ENCODE measurements at places on chromosomes 5 and 9. TPM values are rescaled to one million over a fixed set of nuclear protein-coding genes. Genes with fewer than 3 reads are reported as not detected.

CCL27 gene
- 0.68 TPM for total RNA-seq

CARD9 gene
- total RNA-seq, result 11.5 TPM

SUSD3 gene
- 3.0 TPM for total RNA-seq

RIMOC1 gene
- 33.0 TPM for total RNA-seq

LCN12 gene
- 3.4 TPM for total RNA-seq

CBY3 gene
- total RNA-seq, result not detected

FOXD4 gene
- total RNA-seq, result not detected

INSL6 gene
- total RNA-seq, result not detected

DCAF10 gene
- total RNA-seq, result 33.0 TPM

DNA sequence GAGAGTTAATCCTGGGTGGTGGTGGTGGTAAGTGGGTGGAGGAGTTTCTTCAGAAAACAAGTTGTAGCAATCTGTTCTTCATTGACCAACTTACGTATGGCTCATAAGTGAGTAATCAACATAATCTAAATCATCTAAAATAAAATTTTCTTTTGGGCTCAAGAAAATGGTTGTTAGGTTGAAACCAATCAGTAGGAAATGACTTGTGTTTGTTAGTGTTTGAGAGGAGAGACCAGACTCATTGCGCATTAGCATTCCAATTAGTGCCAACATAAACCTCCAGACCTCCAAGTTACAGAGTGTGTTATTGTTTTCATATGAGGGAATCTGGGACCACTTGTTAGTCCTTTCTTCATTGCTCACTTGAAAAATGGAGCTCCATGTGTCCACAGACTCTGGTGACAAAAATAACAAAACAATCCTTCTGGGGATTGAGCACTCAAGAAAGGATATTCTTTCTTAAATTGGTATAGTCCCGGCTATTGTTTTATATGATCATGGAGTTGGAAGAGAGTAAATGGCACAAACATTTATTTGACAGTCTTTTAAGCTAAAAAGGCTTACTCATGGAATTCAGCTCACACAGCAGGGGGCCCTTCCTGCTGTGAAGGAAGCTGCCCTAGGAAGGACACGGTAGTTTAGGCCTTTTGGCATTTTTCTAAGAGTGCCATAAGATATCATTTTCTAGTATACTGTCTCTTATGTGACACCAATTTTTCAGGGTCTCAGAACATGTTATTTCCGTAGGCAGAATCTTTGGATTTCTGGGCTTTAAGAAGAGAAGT is 441.1 kb downstream of the EBF1 start:
- no peak for DNase-seq

- no peak for DNase-seq
These were observed 4.4 kb downstream of the RNF44 start for GRCh38 chr5:176532795-176533194.

GRCh38 chr5:124906339-124907097 is 160.1 kb upstream of the ZNF608 start:
- DNase-seq, result peak; percentile 72

DNA sequence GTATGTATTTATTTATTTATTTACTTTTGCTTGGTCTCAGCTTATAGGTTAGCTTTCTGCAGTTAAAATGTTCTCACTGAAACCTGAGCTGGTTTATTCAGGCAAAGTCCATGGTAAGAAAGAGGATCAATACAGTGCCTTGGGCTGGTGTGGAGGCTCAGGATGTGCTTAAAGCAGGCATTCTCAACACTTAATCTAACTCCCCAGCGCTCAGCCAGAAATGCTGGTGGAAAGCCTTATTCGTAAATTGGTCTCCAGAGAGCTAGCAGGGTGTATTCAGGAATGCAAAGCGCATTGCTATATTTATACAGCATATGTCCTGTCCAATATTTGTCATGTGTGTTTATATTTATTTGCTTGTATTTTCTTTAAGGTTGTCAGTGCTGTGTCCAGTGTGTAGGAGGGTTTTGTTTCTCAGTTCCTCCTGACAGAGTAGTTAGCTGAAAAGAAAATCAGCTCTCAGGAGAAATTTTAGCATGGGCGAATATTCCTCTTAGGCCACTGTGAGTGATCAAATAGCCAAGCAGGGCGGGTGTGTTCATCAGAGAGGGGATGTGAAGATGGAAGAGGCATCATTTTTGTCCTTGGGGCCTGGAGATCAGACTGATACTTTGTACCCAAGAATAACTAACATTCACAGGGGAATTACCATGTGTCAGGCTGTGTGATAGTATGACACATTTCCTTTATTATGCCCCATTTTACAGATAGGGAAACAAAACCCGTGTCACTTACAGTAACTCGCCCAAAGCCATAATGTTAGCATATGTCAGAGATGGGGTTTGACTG is 65.8 kb downstream of the DOCK2 start:
- DNase-seq, result no peak

DNA sequence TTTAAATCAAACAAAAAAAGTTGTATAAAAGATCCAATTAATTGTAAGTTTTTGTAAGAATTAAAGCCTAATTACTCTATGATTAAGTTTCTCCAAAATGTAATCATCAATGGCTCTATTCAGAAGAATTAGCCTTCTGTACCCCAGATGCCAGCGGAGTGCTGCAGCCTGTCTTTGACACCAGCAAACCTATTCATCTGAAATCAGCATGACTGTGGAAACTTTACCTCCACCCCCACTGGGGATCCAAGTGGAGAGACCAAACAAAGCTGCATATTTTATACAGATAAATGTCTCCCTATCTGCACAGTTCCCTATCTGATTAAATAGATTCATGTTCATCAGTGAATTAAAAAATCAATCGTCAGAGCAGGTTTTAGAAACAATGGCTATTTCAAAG is 426.8 kb downstream of the KIAA0825 start:
- no peak for DNase-seq

DNA sequence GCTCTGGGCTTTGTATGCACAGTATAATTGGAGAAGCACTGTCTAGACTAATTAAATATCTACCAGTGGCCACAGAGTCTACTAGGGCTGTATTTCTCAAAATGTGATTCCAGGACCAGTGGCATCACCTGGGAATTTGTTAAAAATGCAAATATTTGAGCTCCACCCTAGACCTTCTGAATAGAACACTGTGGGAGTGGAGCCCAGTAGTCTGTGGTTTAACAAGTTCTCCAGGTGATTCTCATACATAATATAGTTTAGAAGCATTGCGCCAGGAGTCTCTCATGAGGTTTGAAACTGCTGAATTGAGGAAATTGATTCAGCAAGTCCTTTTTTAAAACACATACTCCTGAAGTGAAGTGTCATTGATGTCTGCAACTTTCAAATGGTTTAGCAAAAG is 74.7 kb downstream of the FCHO2 start:
- DNase-seq, result no peak

DNA sequence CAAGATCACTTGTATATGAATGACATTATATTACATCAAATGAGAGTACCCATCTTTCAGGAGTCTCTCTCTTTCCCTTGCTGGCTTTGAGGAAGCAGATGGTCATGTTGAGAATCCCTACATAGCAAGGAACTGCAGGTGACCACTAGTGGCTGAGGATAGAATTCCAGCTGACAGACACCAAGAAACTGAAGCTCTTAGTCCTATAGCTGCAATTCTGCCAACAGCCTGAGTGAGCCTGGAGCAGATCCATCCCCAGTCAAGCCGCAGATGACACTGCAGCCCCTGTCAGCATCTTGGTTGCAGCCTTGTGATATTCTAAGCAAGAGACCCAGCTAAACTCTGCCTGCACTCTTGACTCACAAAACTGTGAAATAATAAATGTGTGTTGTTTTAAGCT is 531.5 kb downstream of the CSNK1G3 start:
- DNase-seq, result no peak

GRCh38 chr5:53971551-53971950 is 338.8 kb downstream of the ARL15 start:
- DNase-seq, result no peak

DNA sequence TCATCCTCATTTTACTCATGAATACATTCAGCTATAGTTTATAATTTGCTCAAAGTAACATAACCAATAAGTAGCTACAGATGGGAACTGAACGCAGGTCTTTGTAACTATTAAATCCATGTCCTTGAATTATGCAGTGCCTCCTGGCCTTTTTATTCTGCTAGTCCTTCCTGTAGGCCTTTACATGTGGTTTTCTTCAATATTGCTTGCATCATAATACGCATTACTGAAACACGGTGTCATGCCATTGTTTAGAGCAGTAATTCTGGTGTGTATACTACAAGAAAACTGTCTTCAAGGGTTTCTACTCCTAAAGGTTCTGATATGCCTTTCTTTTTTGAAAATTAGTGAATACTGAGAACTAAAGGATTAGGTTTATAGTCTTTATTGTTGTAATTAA is 20.7 kb downstream of the CWC27 start:
- no peak for DNase-seq

DNA sequence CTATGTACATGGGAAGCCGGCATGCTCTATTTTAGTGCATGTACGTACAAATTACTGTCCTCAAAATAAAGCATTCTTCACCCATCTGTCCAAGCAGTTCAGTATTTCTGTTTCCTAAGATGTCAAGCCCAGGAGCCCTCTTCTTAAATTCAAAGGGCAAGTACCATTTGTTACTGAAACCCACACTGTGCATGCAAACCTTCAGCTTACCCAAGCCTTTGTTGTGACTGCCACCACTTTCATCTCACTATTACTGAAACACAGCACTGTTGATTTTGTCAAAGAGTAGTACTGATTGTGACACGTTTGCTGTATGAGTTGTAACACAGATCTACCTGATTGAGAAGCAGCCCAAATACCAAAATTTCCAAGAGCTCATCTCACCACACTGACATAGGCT is 390.4 kb upstream of the IZUMO3 start:
- no peak for DNase-seq

- DNase-seq, result no peak
These were observed 255.6 kb downstream of the NFIB start for GRCh38 chr9:14058325-14058688.

GRCh38 chr5:58490402-58491050 is 709 bp upstream of the GAPT start:
- no peak for DNase-seq

- DNase-seq, result no peak
These were observed 133.4 kb downstream of the ACTL7B start for GRCh38 chr9:108722396-108722795.

- DNase-seq, result no peak
These were observed 53.0 kb downstream of the NR2F1 start for GRCh38 chr5:93635991-93636390.

DNA sequence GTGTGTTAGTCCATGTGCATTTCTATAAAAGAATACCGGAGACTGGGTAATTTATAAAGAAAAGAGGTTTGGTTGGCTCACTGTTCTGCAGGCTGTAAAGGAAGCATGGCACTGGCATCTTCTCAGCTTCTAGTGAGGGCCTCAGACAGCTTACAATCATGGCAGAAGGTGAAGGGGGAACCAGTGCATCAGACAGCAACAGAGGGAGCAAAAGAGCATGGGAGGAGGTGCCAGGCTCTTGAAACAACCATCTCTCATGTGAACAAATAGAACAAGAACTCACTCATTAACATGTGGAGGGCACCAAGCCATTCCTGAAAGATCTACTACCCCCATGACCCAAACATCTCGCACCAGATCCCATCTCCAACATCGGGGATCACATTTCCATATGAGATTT is 89.2 kb upstream of the IL33 start:
- DNase-seq, result no peak

DNA sequence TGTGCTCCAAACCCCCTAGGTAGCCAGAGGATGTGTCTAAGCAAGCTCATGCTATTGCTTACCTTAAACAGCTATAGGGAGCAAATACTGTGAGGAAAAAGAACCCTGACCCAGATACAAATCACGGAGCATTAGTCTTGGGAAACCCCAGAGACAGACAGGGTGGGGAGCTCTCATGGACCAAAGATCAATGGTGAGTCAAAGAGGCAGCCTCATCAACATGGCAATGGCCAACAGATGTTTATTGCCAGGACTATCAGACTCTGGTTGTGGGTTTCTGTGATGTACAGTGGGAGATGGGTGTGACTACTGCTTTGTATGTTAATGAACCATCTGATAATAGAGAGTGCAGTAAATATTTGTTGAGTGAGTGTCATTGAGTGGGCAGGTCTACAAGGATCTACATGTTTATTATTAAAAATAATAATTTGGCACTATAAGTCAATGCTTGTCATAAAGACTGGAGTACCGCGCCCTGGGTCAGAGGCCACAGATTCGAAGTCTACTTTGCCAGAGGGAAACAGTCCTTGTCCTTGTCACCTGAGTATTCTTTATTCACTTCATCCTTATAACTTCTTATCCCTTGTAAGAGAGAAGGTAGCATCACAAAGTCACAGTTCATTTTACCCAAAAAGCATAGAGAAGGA is 56.5 kb upstream of the RAI14 start:
- DNase-seq, result no peak

- DNase-seq, result peak; percentile 76
These were observed at the start of gene ENTREP1 for GRCh38 chr9:69324549-69325401. Gene ENTREP1, plus strand, starts transcription at chr9:69325215. Its CDS starts 95 bp downstream, at chr9:69325310.

GRCh38 chr5:76641514-76642120 is 18.4 kb upstream of the F2RL2 start:
- peak; percentile 46 for DNase-seq

DNA sequence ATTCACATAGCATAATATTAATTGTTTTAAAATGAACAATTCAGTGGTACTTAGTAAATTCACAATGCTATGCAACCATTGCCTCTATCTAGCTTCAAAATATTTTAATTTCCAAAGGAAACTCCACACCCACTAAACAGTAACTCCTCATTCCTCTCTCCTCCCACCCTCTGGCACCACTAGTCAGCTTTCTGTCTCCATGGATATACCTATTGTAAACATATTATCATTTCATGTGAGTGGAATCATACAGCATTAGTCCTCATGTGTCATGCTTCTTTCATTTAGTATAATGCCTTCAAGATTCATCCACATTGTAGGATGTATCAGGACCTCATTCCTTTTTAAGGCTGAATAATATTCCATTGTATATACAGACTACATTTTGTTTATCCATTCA is 48.6 kb downstream of the PHF2 start:
- DNase-seq, result no peak

- peak; percentile 47 for DNase-seq
These were observed 4.6 kb downstream of the CSF1R start for GRCh38 chr5:150081541-150082283.

Measured in ureter (tissue), 1 donor.